ENCODE measurements at places on chromosomes 12 and 14.
A peak's percentile ranks its signal among the peaks of the same experiment; 100 is the strongest.

DNA sequence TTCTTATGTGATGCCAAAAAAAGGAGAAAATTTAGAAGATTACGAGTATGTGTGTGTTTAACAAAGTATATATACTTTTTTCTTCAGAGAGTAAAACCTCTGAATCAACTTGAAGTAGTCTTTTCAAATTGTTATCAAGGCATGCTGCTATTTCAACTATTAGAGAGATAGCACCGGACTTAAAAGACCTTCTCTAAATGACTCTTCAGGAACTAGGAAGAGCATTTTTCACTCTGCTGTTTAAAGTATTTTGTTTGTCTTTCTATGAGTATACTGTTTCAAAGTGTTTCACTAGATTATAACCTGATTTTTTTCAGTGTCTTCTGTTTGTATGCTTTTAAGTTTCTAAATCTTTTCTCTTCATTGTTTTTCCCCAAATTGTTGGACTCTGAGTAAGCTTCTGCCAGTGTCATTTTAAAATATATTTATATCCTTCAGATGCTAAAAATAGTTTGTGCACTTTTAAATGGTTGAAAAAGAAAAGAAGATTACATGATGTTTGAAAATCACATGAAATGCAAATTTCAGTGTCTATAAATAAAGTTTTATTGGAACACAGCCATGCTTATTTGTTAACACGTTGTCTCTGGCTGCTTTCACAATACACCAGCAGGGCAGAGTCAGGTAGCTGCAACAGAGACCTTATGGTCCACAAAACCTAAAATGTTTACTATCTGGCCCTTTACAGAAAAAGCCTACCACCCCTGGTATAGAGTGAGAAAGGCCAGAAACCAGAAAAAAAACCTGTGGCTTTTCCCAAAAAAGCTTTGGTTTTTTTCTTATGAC, 21.3 kb downstream of the CRADD start:
- DNase-seq: no peak

DNA sequence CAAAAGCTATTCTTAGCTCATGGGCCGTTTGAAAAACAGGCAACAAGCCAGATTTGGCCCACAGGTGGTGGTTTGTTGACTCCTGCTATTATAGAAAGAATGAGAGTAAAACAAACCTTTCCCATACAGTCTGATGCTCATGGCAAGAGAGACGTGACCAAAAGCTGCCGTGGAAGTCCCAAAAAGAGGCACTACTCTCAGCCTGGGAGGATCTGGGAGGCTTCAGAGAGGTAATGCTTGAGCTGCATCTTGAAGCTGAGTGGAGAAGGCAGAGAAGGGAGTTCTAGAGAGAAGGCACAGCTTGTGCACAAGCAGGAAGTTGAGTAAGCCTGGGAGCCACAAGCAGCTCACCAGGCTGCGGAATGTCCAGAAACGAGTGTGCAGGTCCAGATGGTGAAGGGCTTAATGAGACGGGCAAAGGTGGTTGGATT, 9.6 kb downstream of the PLXNC1 start:
- DNase-seq: no peak

DNA sequence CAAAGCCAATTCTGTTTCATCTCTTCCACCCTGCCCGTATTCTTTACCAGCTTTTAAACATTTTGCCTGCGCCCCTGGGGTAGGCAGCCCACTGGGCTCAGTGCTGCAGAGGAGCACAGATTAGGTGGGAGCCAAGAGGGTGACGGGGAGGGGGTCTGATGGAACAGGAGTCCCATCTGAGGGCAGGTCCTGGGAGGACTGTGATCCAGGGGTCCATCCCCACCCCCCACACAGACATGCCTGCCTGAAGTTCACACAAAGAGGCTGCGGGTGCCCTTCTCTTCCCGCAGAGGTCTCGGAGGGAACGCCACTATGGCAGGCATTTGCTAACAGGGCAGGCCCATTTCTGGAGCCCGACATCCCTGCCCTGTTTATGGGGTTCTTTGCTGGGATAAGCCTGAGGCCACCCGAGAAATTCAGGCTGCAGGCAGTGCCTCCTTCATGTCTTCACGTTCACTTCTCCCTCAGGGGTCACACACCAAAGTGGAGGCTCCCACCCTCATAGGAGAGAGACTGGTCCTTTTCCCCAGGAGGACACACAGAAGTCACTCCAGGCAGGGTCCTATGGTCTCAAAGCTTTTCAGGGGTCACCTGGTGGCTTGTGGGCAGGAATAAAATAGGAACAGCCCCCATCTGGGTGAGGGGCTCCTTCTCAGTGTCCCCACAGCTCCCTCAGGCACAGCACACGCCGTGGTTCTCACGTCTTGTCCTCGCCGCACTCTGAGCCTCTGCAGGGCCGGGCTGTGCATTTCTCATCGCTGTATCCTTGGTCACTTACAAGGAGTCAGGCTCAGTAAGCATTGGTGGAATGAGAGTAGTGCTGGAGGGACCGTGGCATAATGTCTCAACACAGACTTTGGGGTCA, 12.9 kb downstream of the VASH1 start:
- no peak for DNase-seq

GRCh38 chr12:132804426-132804861, 24.2 kb downstream of the GOLGA3 start:
- DNase-seq: no peak

DNA sequence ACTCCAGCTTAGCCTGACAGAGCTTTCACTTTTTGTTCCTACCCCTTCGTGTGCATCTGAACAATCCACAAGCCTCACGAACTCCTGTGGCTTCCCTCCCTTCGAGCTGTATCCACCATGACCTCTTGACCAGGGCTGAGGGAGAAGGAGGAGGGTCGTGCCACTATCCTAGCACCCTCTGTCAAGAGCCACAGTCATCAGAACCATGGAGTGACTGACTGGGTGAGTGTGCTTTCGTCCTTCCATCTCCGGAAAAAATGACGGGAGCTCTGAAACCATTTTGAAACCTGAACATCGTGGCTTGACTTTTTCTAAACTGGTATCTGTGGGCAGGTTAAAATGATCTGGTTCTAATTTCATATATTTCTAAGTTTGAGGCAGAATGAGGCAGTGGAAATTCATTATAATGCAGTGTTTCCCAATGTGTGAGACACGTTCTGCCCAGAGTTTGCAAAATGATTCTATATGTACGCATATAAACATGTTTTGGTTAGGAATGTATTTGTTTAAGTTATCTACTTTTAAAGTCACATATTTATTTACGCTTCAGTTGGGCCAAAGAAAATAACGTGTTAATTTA, 27.0 kb downstream of the IL26 start:
- DNase-seq: no peak

DNA sequence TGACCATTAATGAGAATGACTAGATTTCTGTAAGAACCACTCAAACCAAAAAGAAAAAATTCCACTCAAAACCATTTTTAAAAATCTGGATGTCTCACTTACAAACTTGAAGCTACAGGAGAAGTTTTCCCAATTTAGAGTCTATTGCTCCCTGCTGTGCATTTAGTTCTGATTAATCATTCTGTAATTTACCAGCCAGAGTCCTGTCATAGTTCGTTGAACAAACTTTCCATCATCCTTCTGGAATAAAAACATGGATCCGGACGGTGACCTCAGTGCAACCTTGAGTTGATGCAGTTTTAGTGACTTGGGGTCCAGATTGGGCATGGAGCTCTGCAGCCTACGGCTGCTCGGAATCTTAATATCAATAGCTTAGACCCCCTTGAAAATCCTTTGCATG, 73.4 kb downstream of the PRMT8 start:
- no peak for DNase-seq

- DNase-seq: no peak
These were observed 10.2 kb downstream of the DDX47 start for GRCh38 chr12:12823300-12823699.

DNA sequence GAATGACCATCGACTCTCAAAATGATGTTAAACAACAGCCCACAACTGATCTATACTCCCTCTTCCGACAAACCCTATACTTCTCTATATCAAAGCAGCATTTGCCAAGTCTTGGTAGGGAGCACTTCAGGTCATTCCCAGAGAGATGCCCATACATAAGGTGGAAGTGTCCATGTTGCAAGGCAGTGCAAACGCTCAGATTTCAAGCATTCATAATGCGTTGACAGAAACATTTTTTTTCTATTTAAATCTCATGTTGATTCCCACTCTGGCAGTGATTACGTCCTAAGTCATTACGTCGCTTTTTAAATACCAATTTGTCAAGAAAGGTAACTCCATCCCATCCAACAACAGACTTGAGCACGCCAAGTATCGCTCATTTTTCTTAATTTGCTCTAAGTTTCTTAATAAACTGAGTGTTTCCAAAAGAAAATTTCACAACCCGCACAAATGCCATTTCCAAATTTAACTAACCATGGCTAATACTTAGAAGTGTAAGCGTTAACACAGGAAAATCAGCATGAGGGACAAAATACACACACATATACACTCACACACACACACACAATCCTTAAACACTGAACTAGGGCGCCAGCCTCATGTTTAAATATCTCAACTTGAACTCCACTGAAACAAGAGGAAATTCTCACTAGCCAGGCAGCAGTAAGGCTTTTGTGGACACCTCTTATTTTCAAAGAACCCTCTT, 1.1 kb downstream of the GXYLT1 start:
- DNase-seq: no peak

- DNase-seq: peak; percentile 19
These were observed 103.8 kb downstream of the OSBPL8 start for GRCh38 chr12:76455582-76456345.

- DNase-seq: peak; percentile 20
These were observed 8.1 kb upstream of the PTGDR start for GRCh38 chr14:52259434-52259833.

GRCh38 chr14:94827711-94828447, 58.0 kb upstream of the GSC start:
- DNase-seq: no peak

DNA sequence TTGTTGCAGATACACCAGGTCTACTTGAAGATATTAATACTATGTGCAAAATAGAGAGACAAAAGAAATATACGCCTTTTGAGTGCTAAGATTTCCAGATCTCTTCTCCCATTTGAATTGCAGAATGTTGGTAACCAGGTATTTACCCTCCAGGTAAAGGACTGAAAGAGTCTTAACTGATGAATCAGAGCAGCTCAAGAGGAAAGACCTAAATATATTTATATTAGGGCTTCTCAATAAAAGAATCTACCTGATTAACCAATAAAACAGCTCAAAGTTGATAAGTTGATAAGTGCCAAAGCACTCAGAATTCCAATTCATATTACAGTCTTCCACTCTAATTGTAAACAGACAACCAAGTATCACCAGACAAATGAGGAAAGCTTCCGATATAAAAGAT, 59.2 kb downstream of the ZNF641 start:
- no peak for DNase-seq

GRCh38 chr12:25979563-25979962, 21.1 kb downstream of the RASSF8 start:
- DNase-seq: no peak

DNA sequence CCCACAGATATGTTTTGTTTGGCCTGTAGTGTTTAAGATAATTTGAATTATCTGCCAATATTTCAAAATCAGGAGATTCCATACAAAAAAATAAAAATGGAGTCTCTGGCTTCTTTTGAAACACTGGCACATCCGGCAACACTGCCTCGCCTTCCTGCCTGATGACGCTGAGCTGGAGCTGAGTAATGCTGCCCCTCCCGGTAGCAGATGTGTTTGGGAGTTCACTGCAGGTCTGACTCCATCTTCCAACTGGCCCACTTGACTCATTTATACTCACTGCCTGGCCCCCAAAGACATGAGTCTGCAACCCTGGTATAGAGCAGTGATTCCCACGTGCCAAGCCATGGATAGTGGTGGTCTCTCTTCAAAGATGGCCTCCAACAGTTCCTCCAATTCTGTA, 7.4 kb downstream of the CIT start:
- no peak for DNase-seq

DNA sequence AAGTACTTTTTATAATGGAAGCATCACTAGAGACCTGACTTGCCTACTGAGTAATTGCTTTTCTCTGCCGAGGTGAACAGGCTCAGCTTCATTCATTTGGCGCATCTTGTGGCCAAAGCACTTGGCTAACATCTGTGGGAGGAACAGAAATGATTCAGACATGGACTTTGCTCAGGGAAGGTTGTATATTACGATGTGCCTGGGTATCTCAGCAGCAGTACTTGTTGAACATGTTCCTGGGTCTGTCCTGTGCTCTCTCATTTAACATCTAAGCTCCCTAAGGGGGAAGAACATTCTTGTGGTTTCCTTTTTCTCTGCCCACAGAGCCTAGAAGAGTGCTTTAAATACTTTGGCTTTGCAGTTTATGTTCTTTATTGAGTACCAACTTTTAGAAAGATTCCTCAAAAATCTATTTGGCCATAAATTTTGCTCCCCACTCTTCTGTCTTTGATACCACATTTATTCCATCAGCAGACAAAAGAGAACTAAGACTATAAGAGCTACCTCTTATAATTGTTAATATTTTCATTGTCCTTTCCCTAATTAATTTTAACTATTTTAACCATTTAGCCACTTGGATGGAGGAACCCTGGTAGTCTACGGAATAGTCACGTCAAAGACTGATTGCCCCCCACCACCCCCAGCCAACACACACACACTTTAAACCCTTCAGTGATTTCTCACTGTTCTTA, 101.2 kb upstream of the EGLN3 start:
- DNase-seq: no peak

GRCh38 chr12:21341769-21342168, 7.1 kb upstream of the SLCO1A2 start:
- DNase-seq: no peak

DNA sequence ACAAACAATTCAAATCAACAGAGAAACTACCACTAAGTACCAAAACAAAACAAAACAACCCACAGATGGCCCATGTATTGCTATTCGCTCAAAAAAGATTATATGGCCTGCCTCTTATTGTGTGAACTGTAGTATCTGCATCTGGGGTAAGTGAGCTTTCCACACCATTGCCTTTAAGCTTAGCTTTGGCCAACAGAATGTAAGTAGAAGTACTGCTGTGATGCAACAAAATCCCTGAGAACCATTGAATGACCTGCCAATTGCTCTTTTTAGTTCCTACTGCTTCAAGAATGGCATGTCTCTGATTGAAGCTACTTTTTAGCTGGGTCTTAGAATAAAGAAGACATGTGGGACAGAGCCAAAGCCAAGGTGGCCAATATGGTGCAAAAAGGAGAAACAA, 32.5 kb downstream of the PPFIA2 start:
- DNase-seq: no peak

DNA sequence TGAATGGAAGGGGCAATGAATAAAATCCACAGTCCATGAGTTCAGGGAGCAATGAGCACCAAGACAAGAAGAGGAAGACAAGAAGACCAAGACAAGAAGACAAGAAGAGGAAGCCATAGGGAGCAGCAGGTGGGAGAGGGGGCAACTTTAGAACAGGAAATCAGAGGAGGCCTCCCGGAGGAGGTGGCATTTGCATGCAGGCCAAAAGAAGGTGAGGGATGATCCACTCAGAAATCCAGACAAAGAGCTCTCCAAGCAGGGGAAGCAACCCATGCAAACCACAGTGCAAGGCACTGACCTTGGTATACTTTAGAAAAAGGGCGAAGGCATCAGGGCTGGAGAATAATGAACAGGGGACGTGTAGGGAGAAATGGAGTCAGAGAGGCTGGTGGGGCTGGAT, 58.6 kb downstream of the SCARB1 start:
- no peak for DNase-seq

GRCh38 chr14:69719501-69719951, 47.4 kb upstream of the SRSF5 start:
- no peak for DNase-seq
